HS-5 (cell line): ENCODE measurements at places on chromosomes 13 and 19.
A peak's percentile ranks its signal among the peaks of the same experiment; 100 is the strongest.

DNA sequence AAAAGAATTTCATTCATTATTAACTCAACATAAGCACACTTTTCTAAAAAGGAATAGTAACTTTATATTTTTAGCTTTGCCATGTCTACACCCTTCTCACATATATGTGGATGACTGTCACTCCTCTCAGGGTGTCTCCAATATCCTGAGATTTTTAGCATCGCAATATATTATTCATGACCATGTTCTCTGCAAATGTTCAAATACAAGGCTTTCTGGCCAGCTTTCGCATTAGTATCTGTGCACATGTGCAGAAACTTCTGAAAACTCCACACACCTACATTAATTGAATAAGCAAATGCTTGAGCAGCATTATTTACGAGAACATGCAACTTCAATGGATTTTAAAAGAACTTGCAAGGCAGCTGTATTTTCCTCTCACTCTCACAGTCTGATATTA is 334.8 kb downstream of the PCDH9 start:
- DNase-seq, result no peak

DNA sequence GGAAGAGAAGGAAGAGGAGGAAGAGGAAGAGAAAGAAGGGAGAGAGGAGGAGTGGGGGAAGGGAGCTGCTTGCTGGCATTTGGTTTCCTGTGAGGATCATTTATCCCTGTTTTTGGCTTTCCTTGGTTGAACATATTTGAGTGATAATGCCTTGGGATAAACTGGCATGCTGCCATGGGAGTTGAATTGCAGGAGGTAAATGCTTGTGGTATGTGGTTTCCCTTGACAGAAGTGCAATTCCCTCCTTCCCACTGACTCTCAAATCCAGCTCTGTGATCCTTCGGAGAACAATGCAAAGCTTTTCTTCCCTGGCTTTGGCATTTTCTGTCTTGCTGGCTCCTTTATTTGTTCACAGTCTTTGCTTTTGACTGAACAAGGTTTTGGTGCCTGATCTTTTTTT is 27.2 kb upstream of the CBY2 start:
- DNase-seq, result peak; percentile 64

GRCh38 chr19:13598098-13598497 is 91.8 kb upstream of the CACNA1A start:
- no peak for DNase-seq

DNA sequence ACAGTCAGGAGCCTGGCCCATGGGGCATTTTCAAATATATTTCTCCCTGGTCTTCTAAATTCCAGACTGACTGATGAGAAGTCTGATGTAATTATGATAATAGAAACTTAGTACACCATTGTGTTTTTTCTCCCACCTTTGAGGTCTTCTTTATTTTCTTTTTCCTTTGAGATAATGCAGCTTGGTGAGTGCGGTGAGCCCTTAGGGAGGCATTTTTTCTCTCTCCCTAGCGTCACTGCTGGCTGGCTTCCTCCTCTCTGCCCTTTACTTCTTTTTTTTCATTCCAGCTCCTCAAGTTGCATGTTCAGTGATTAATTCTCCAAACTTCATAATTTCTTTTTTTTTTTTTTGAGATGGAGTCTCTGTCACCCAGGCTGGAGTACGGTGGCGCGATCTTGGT is 12.8 kb upstream of the CDC42EP5 start:
- no peak for DNase-seq

- DNase-seq, result no peak
These were observed 1.3 kb downstream of the ZNF607 start for GRCh38 chr19:37718304-37718703.

DNA sequence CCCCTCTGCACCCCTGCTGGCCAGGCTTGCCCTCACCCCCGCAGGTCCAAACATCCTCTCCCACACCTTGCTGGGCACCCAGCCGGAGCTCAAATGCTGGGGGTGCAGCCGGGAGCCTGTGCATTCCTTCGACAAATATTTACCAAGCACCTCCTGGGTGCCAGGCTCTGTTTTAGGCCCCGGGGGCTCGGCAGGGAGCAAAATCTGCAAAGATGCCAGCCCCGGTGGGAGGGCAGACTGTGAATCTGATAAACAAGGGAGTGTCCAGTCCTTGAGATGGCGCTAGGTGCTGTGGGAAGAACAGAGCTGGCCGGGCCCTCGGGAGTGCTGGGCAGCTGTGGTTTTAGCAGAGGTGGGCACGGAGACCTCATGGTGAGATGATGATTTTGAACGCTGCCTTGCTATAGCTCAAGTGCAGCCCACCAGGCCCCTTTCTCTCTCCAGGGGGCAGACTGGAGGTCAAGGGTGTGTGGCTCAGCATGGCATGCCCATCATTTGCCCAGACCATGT is 10.6 kb downstream of the NFIX start:
- DNase-seq, result no peak

GRCh38 chr19:40594255-40594654 is 6.9 kb upstream of the LTBP4 start:
- no peak for DNase-seq

- no peak for DNase-seq
These were observed 2.9 kb downstream of the RPS11 start for GRCh38 chr19:49499030-49499670.

DNA sequence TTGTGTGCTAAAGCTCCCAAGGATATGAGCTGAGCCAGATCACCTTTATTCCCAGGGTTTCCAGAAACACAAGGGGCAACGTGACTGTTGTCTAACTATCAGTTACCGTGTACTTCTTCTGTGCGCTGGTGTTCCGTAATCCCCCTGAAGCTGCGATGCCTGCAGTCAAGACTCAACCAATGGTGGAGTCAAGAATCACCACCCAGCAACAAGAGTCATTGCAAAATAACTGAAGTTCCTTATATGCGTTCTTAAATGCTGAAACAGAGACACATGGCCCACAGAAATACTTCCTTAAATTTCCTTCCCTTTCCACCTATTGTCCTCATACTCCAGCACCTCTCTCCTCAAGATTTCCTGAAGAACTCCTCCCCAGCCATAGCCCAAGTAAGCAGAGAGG is 200.2 kb downstream of the KATNAL1 start:
- DNase-seq, result no peak

GRCh38 chr19:19745496-19746285 is 12.8 kb upstream of the ZNF14 start:
- no peak for DNase-seq
